ENCODE measurements at places on chromosomes 12 and 14.

- DNase-seq = no peak
Measured at GRCh38 chr12:71686658-71687025, 760 bp downstream of the TMEM19 start.

- DNase-seq = peak; percentile 70
Measured at GRCh38 chr12:54126696-54127537, 61.9 kb downstream of the SMUG1 start.

DNA sequence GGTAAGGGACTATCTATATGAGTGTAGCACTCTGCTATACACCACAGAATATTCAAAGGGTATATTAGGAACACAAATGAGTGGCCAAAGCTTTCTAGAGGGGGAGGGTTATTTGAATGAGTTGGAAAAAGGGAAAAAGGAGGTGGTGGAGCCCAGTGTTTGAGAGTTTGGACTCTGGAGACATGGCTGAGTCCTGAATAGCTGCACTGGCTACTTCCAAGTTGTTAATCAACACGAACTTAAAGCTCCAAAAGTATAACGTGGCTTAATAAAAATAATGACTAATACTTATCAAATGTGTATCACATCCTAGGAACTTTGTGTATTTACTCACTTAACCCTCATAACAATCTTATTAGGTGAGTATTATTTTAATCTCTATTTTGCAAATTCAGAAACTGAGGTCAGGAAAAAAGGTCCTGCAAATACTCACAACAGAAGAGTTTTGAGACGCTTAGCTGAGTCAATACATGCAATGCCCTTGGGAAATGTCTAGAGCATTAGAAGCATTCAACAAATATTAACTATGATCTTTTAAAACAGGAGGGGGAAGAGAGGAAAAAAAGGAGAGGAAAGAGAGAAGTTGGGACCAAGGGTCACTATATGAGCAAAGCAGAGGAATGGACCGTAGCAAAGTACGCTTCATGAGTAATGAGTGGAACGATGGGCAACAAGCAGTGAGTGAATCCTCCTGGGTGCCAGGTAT is 189.5 kb upstream of the HMGA2 start:
- DNase-seq = no peak

- DNase-seq = no peak
Measured at GRCh38 chr14:86838363-86838762, 1154.6 kb downstream of the GALC start.
